ENCODE measurements at places on chromosomes 5 and 9. TPM values are rescaled to one million over a fixed set of nuclear protein-coding genes. Genes with fewer than 3 reads are reported as not detected.

Gene NIPAL4
- 0.75 TPM for polyA plus RNA-seq

Gene MCC
- 28.1 TPM for polyA plus RNA-seq

Gene ARSI
- polyA plus RNA-seq = 3.9 TPM

Gene CD74
- polyA plus RNA-seq = 288 TPM

Gene ZNF354B
- polyA plus RNA-seq = 32.3 TPM

Gene IRGM
- 1.1 TPM for polyA plus RNA-seq

Gene KYAT1
- polyA plus RNA-seq = 29.4 TPM

Measured in renal pelvis (tissue), 12 donors.